ENCODE measurements at places on chromosomes 3 and 15.
A peak's percentile ranks its signal among the peaks of the same experiment; 100 is the strongest.

GRCh38 chr3:63450634-63451363 lies 172.7 kb downstream of the SYNPR start:
- DNase-seq, result no peak

- DNase-seq, result no peak
Observed at GRCh38 chr15:58515807-58516206, 84.0 kb downstream of the LIPC start.

DNA sequence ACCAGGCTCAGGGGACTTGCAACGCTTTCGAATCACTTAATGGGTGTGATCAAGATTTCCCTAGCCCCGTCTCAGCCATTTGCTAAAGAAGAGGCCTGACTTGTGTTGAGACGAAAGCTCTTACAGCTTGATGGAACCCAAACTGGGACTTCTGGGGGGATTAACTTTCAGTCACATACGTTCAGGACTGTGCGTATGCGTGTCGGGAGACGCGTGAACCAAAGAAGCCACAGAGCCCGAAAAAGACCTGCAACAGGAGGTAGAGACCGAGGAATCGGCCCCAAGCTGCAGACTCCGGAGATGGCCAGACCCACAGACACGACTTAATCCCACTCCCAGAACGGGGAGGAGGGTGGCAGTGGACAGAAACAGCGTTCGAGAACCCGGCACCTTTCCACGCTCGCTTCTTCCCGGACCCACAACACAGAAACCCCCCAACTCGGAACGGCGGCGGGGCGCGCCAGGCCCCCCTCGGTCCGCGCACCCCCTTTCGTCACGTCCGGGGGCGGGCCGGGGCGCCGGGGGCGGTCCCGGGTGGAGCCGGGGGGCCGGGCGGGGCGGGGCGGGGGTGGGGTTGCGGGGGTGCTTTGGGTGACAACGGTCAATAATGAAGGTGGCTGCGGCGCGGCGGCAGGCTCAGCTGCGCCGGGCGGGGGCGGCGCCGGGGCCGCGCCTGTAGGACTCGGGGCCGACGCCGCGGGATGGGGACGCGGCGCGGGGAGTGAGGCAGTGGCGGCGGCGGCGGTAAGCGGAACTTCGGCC lies at the start of gene ATP11B:
Gene ATP11B (plus strand): TSS at position 604 of the 762 bp plus-strand sequence. CDS start 256 bp downstream, outside the sequence.
- DNase-seq, result peak; percentile 67

GRCh38 chr15:29054171-29055045 lies 168.6 kb downstream of the APBA2 start:
- no peak for DNase-seq

DNA sequence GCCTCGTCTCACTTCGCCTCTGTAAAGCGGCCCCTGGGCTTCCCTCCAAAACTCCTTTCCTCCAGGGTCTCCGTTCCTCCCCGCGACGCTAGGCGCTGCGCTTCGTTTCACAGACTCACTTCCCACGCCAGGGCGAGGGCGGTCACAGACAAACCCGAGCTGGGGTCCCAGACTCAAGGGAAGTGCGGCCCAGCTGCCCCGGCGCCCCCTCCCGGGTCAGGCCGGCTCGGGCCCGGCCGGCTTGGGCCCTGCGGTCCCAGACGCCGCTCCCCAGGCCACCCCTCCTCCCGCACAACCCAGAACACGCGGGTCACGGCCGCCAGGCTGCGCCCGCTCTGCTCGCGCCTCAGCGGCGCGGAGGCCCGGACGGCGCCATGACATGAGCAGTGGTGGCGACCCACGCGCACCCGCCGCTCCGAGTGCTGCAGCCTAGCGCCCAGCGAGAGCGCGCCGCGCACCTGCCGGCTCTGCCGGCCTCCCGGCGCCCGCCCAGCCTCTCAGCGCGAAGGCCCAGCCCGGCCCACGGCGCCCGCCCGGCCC lies 547 bp downstream of the NUP210 start:
- no peak for DNase-seq

DNA sequence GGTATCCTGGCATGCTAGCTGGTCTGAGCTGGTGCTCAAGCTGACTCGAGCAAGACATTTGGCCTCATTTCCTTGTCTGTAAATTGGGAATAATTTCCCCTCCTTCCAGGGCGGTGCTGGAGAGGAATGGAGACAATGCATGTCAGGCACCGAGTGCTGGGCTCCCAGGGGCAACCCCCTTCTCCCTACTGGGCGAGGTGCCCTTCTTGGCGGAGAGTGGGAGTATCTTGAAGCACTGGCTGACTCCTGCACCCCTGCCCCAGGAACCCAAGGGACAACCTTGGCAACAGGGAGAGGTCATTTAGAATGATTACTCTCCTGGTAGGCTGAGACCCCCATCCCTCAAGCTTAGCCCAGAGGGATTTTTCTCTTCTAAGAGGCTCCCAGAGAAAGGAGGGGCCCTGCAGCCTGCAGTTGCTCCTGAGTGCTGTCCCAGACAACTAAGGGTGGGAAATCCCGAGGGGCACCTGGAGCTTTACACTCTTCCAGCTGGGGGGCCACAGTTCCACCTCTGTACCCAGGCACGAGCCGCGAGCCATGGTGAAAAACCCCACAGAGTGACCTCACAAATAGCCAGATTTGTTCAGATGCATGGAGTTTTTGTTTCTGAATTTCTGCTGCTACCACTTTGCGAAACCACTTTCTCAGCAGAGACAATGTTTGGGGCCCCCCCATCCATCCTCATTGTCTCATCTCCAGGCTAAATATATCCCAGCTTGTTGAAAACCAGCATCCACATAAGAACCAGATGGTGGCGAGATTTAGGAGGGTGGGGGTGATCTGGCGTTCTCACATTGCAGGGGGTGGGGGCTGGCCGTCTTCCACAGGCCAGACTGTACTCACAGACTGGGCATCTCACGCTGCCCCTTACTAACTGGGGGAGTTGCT lies 44.8 kb downstream of the ABTB1 start:
- DNase-seq, result no peak
